Stimulated activated CD4-positive, alpha-beta T cell treated with anti-CD3 and anti-CD28 coated beads, TNF-alpha, amount 100 ng/mL, for 1 hour (primary cell): ENCODE measurements at places on chromosomes 11 and 22.

GRCh38 chr11:44402466-44403075 lies 92.6 kb upstream of the ALX4 start:
- no peak for DNase-seq

DNA sequence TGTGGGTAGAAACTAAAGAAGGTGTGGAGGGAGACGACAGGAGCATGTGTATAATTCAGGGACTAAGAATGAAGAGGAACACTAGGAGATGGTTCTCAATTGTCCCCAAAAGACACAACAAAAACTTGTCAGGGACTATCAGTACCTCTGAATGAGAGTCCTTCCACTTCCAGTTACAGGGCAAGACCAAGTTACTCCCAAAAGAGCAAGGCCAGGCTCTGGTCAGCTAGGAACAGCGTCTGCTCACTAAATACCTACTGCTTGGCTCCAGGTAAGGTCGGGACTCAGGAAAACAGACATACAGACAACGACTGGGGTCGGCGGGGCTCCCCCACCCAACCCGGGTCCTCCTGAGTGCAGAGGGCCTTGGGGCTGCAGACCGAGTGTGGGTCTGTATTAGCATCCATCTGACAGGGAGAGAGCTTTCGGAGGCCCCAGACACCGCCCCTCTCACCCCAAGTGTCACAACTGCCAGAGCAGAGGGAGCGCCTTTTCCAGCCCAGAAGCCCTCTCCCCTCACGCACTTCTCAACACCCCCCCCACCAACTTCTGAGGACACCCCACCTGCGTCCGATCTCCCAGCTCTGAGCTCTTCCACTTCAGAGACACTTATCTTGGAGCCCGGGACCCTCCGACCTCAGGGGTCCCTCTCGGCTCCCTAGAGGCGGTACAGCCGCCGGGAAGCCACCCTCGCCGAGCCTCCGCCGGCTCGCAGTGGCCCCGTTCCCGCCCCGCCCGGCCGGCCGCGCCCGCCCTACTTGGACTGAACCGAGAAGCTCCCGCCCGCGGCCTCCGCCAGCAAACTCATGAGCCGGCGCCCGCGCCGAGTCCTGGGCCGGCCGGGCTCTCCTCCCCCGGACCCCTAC lies 522 bp downstream of the RHOG start:
- DNase-seq, result no peak

GRCh38 chr11:68649851-68650555 lies 34.3 kb upstream of the GAL start:
- DNase-seq, result no peak

- DNase-seq, result no peak
Observed at GRCh38 chr11:46710821-46711269, 8.2 kb upstream of the F2 start.

- DNase-seq, result no peak
Observed at GRCh38 chr11:69141742-69142141, 14.0 kb upstream of the SMIM38 start.

DNA sequence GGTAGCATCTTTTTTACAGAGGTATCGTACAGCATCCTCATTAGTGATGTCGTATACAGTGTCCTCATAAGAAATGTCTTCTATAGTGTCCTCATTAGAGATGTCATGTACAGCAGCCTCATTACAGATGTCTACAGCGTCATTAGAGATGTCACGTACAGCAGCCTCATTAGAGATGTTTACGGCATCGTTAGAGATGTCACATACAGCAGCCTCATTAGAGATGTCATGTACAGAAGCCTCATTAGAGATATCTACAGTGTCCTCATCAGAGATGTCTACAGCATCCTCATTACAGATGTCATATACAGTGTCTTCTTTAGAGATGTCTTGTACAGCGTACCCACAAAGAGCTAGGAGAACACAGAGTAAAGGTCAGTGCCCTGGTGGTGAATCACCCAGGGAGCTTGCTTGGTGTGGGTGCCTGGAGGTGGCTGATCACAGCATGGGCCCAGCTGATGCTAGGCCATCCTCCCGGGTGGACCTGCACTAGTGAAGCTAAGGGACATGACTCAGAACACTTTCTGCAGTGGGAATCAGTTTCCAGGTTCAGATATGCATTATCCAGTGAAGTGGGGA lies 109.2 kb downstream of the IGLL1 start:
- DNase-seq, result no peak

GRCh38 chr11:95913830-95914615 lies 9.9 kb downstream of the MTMR2 start:
- no peak for DNase-seq

DNA sequence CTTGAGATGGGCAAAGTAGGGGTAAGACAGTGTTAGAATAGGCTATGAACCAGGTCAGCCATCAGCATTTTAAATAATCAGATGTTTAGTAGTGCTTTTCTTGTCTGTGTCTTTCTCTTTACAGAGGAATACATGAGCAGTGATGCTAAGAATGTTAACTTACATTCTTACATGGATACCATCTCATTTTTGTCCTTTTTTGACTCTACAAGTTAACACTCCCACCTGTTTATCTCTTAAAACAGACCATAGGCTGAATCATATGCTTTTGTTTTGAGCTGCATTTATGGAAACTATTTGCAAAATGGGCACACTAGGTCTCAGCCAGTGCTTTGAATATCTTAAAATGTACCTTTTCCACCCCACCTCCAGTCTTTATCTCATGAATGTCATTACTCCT lies 25.6 kb upstream of the ADSL start:
- DNase-seq, result no peak

DNA sequence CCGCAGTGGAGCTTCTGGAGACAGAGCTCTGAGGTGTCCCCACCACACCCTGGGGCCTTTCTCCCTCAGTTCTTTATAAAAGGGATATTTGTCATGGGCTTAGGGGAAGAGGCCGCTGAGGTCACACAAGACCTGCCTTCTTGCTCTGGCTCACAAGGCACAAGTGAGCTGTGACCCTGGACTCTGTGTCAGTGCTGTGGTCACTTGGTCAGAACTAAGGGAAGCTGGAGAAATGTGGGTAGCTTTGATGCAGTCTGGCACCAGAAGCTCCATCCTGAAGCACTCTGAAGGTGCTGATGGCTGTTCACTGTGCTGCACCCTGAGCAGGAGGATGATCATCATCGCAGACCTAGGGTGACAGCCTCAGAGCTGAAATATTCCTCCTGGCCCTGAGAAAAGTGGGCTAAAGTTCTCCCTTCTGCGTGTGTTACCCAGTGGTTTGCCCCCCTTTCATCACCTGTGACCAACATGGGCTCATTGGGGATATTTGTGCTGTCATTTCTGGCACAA lies 28.1 kb upstream of the VPREB1 start:
- DNase-seq, result no peak

- no peak for DNase-seq
Observed at GRCh38 chr11:92702805-92703448, 266.5 kb upstream of the MTNR1B start.
